Brain pericyte (primary cell): ENCODE measurements at places on chromosomes 7 and 10.

DNA sequence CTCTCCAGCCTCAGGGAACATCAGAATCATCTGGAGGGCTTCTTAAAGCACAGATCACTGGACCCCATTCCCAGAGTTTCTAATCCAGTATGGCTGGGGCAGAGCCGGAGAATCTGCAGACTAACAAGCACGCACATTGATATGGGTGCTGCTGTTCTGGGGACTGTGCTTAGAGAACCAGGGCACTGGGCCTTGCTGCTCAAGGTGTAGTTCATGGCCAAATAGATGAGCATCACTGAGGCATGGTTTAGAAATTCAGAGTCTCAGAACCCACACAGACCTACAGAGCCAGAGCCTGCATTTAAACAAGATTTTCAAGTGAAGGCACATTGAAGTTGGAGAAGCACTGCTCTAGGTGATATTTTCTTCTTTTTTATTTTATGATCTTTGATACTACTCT is 376.8 kb upstream of the PHF14 start:
- DNase-seq = no peak

- DNase-seq = no peak
These were observed 41.5 kb upstream of the NMT2 start for GRCh38 chr10:15209827-15210509.

DNA sequence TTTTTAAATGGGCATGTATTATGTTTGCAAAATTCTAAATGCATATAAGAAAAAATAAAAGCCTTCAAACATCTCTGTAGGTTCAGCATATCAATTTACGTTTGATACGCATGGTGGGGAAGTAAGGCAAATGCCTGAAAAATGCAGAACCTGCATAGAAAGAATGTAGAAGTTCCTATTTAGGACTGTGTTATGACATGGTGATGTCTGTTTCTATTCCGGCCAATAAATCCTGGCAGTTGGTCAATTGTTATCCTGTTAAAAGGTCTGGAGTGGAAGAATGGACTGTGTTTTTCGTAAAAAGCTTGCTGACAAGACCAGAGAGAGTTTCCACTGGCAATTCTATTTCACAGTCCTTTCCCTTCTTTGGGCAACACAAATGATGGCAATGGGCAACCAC is 49.6 kb upstream of the CAV2 start:
- no peak for DNase-seq

DNA sequence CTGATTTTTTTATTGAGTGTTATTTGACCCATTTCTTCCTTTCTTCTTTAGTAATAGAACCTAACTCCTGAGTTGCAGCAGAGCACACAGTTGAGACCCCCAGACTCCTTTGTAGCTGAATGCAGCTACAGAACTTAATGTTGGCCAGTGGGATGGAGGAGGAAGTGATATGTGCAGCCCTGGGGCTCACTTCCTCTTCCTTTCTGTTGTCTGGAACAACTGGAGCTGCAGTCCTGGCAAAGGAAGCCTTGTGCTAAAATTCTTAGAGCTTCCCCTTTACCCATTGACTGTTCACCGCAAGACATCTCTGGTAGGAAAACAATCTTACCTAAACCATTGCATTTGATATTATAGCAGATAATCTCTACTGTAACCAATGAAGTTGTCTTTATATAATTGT is 86.6 kb downstream of the ITGB8 start:
- DNase-seq = no peak

- DNase-seq = no peak
These were observed 282.8 kb downstream of the RPS24 start for GRCh38 chr10:78316451-78316931.

DNA sequence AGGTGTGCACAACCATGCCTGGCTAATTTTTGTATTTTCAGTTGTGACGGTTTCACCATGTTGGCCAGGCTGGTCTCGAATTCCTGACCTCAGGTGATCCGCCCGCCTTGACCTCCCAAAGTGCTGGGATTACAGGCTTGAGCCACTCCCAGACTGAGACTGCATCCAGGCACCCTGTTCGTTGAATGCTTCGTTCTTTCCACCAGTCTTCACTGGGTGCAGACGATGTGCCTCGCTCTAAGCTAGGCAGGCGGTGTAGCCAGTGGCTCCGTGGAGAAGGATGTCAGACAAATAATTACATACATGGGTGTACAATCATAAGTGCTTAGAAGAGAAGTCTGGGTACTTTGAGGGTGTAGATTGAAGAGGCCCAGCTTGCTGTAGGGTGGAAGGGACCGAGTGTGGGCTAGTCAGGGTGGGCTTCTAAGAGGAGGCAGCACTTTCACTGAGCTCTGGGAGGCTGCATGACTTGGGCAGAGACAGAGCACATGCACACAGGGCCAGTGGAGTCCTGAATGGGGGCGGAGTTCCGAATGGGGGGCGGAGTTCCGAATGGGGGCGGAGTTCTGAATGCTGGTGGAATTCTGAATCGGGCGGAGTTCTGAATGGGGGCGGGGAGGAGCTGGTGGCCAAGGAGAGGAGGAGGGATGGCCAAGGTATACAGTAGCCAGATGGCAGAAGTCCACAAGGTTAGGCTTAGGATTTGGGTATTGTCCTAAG is 74.3 kb downstream of the COL26A1 start:
- DNase-seq = no peak

DNA sequence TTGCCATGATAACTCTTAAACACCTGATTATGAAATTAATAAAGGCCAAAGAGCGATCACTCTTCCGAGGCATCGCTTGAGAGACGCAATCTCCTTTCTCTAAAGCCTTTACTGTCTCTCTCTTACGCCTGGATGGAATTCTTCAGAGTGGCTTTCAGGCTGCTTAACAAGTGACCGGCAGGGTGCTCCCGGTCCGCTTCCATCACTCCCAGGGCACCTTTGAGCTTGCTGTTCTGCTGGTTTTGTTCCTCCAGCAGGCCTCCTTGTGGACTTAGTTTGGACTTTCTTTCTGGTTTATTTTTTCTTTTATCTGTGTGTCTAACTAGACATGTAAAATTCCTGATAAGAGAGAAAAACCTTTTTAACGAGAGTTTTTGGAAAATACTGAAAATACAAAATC is 60.9 kb downstream of the MRPL32 start:
- DNase-seq = no peak

DNA sequence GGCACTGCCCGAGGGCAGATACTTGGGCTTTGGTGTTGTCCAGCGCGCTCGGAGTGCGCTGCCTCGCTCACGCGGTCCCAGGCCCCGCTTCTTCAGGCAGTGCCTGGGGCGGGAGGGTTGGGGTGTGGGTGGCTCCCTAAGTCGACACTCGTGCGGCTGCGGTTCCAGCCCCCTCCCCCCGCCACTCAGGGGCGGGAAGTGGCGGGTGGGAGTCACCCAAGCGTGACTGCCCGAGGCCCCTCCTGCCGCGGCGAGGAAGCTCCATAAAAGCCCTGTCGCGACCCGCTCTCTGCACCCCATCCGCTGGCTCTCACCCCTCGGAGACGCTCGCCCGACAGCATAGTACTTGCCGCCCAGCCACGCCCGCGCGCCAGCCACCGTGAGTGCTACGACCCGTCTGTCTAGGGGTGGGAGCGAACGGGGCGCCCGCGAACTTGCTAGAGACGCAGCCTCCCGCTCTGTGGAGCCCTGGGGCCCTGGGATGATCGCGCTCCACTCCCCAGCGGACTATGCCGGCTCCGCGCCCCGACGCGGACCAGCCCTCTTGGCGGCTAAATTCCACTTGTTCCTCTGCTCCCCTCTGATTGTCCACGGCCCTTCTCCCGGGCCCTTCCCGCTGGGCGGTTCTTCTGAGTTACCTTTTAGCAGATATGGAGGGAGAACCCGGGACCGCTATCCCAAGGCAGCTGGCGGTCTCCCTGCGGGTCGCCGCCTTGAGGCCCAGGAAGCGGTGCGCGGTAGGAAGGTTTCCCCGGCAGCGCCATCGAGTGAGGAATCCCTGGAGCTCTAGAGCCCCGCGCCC is at the start of gene NPY:
NPY (plus strand) TSS at position 294 of the 802 bp plus-strand sequence. CDS start 1,051 bp downstream, outside the sequence.
- no peak for DNase-seq

GRCh38 chr10:19825700-19826099 is 9.5 kb downstream of the PLXDC2 start:
- no peak for DNase-seq

GRCh38 chr10:97520978-97521761 is 22.4 kb downstream of the UBTD1 start:
- DNase-seq = no peak

DNA sequence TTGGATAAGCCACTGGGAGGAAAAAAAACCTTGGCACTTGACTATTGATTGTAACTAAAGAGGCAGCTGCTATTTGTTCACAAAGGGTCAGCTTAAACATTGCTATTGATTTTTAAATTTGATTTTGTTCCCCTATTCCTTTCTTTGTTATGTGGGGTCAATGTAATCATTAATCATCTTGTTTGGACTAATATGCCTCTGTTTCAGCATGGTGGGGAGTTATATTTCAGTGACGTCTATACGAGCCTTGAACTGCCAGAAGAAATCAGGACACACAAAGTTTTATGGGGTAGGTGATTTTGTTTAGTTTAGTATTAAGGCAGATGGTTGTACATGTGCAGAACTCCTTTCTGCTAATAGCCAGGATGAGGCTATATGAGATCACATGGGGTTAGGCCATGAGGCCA is 7.5 kb downstream of the AS3MT start:
- DNase-seq = no peak

GRCh38 chr10:3045471-3046209 is 21.7 kb upstream of the PFKP start:
- no peak for DNase-seq

DNA sequence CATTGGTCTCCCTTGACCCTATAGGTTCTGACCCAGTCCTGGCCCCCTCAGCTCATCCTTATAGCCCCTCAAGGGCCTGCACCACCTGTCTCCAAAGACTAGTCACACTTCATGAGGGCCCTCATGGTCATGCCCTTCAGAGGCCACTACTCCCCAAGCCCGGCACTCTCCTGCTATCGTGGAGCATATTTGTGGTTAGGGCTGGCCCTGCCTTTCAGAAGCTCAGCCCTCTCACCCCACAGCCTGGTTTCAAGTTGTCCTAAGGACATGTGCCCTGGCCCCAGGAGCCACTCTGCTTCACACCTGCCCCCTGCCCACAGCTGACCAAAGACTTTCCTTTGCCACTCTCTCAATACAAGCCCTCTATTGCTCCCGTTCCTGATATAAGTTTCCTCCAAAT is 60.3 kb upstream of the LBX1 start:
- DNase-seq = no peak

GRCh38 chr10:58885686-58886345 is 290.6 kb upstream of the PHYHIPL start:
- no peak for DNase-seq

DNA sequence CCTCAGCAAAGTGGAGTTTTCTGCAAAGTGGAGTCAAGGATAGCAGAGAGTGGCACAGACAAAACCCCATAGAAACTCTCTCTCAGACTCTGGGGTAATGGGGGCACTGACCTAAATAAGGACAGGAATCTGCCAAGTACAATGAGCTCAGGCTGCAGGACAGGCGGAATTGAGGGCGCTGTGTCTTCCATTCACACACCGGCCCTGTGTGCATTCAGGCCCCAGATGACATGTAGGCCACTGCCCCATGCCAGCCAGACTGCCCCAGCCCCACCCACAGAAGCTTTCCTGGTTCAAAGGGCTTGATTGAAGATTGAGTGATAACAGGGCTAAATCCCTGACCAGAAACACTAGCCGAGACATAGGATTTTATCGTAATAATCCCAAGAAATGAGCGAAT is 52.7 kb downstream of the EEPD1 start:
- DNase-seq = no peak

GRCh38 chr10:119734396-119735332 is 8.8 kb downstream of the INPP5F start:
- DNase-seq = no peak

- DNase-seq = no peak
These were observed 93.8 kb downstream of the GLRX3 start for GRCh38 chr10:130230036-130230435.

- no peak for DNase-seq
These were observed 142.6 kb upstream of the LSM8 start for GRCh38 chr7:118041251-118041878.

- no peak for DNase-seq
These were observed 25.1 kb upstream of the PDIA4 start for GRCh38 chr7:149053384-149053783.

GRCh38 chr7:22269963-22270362 is 87.0 kb downstream of the RAPGEF5 start:
- no peak for DNase-seq

- DNase-seq = no peak
These were observed 926.7 kb upstream of the ZNF722 start for GRCh38 chr7:63071920-63072319.

GRCh38 chr7:46424934-46425333 is 503.9 kb upstream of the IGFBP3 start:
- no peak for DNase-seq

DNA sequence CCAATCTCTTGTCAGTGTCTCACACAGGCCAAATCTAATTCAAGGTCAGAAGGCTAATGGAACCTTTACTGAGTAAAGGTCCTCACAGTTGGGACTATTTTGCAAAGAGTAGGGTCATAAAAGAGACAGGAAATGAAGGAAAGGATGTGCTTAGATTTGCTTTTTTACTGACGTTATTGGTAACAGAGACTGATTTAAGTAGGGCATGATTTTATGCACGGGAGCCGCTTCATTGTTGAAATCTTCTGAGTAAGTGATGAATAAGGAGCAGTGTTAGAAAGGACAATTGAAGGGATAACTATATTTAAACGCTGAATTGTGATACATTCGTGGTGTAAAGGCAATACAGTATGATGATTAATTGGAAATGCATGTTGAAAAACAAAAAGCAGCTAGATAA is 261.5 kb downstream of the MALRD1 start:
- no peak for DNase-seq

- DNase-seq = no peak
These were observed 983 bp downstream of the TNRC18 start for GRCh38 chr7:5422396-5423305.

- DNase-seq = no peak
These were observed 10.8 kb upstream of the LRRC4 start for GRCh38 chr7:128042012-128042411.

GRCh38 chr10:8044908-8045725 is 9.4 kb upstream of the GATA3 start:
- DNase-seq = no peak

DNA sequence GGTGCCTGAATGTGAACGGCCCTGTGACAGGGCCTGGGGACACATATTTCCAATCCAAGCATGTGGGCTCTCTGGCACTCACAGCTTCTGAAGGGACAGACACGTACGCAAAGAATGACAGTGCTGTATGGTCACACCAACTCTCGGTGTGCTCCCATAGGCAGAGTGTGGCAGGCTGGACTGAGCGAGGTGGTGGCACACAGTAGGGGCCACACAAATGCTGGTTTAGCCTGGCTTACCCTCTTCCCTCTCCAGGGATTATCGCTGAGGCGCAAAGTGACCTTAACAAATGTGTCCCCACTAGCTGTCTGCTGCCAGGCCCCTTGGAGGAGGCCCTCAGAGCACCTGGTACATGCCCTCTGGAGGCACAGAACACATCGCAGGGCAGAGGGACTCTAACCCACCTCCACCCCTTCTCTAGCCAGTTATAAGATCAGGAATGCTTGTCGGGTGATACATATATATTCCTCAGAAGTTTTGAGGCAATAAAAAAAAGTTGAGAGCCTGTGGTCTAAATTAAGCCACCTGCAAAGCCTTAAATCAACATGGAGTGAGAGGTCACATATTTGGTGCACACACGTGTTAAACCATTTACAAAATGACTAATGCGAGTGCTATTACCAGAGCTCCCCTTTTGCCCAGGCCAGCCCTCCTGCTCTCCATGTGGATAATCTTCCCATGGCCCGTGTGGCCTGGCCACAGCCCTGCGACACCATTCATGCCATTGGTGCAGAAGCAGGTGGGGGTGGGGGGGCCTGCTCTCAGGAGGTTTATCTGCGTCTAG is 262.8 kb upstream of the GRB10 start:
- no peak for DNase-seq
